Cerebellar nuclear complex (tissue), 1 donor: ENCODE measurements at places on chromosomes 2 and 18.
A peak's percentile ranks its signal among the peaks of the same experiment; 100 is the strongest.

DNA sequence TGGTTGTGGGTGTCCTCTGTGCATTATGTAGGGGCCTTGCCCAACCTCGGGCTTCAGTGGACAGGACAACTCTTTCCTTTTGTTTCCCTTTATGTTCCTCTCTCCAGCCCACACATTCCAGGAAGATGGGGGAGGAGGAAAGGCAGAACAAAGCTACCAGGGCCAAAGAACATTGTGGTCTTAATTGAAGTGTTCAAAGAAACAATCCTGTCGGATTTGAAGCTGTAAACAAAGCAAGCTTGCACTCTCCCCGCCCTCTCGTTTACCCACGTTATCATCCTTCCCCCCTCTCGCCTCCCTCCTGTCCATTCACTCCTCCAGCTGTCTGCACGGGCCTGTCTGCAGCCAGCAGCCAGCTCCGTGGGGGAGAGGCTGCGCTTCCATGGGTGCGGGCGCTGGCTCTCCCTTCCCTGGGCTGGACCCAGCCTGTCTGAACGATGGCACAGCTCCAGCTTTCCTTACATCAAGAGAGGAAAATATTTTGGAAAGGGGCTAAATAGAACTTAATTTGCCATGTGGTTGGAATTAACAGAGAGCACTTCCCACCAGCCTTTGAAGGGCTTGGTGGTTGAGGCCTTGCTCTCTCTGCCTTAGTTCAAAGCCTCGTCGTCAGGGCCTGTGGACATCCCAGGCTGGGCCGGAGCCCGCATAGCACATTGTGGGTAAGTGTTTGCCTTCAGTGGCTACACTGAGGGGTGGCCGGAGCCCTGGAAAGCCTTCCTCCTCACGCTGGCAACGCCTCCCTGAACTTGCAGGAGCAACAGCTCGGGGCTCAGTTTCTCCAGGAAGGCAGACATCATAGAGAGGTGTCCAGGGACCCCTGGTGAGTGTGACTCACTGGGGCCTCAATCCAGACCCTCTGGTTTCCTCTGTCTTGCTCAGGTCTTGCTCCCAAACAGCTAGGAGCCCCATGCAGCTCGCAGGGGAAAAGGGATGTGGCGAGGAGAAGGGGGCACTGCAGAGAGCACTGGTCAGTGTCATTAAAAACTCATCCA is 60.6 kb upstream of the HS6ST1 start:
- DNase-seq: no peak

GRCh38 chr18:49500201-49500921 is 13.3 kb upstream of the C18orf32 start:
- DNase-seq: no peak

- no peak for DNase-seq
Observed at GRCh38 chr18:63552581-63552980, 10.4 kb downstream of the SERPINB12 start.

- DNase-seq: peak; percentile 24
Observed at GRCh38 chr18:23586249-23587196, at the start of gene NPC1. Gene NPC1, minus strand, starts transcription at chr18:23586506. Its CDS starts 163 bp downstream, at chr18:23586343.

- DNase-seq: no peak
Observed at GRCh38 chr2:43714164-43714563, 37.9 kb upstream of the C1GALT1C1L start.

DNA sequence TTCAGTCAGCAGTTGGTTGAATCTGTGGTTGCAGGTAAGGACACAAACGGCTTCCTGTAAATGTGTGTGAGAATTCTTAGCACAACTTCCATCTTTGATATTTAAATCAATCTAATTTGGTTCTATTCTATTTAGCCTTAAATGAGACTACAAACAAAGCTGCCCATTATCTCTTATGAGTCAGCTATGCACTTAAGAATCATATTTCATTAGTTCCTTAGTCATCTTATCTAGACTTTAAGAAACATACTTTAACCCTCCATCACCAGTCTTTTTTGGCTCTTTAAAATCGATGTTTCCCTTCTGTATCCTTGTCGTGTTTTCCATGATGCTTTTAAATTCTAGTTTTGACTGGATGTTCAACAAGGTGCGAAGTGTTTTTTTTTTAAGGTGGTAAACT is 114.4 kb upstream of the TMEM200C start:
- no peak for DNase-seq

DNA sequence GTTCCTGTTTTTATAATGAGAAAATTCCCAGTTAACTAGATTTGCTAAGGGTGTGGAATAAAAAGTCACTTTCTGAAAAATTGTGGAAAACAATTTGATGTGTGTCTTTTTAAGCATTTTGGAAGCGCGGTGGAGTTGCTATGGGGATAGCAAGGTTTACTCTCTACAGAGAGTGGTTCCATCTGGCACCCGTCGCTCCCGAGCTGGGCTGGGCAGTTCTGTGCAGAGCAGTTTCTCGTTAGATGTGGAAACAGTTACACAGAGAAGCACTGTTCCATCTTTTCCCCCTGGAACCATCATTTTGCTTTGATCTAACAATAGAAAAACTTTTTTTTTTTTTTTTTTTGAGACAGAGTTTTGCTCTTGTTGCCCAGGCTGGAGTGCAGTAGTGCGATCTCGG is 17.4 kb downstream of the LDLRAD4 start:
- peak; percentile 66 for DNase-seq

GRCh38 chr18:64210401-64210949 is 61.6 kb upstream of the LINC00305 start:
- DNase-seq: no peak

DNA sequence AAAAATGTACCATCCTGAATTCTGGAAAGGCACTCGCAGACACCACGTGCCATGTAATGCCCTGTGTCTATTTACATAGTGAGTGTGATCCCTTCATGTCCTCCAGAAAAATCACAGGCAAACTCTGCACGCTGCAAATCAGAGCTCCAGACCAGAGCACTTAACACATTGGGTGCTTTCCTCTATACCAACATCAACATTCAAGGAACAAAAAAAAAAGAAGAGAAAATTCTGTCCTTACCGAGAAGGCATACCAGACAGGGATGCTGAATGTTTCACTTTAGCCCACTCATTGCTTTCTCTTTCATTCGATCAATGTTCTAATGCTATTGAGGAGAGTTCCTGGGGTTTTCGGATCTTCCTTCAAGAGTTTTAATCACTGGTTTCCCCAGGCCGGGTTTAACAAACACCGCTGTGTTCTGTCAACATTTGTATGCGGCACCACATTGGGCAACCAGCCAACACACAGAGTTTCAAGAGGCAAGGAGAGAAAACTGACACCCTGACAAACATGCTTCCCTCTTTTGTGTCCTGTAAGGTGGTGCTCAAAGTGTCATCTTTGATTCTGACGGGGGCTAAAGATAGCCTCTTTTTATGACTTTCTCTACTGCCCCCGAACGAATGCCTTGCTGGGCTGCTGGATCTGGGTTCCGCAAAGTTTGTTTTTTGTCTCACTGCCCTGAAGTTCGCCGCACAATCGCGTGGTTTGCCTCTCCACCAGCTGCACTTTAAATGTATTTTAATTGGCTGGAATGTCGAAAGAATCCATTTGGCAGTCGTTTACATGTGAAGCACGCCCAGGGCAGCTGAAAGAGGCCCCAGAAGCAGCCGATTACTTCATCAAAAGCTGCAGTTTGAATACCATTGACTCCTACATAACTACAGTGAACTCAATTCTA is 106.4 kb upstream of the NCKAP5 start:
- DNase-seq: no peak

DNA sequence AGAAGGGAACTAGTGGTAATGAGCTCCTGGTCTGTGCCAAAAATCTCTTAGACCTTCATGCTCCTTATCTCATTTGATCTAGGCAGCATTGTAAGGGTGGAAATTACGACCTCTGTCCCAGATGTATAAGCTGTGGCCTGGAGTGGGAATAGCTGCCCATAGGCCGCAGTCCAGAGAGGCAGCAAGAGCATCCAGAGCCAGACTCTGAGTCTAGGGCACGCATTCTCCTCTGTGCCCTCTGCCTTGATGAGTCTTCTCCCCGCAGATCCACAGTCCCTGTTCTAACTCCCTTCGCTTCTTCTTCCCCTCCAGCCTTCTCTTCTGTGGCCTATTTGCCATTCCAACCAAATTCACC is 304.6 kb downstream of the MYCN start:
- DNase-seq: no peak

GRCh38 chr2:60116161-60116875 is 437.1 kb downstream of the BCL11A start:
- no peak for DNase-seq

DNA sequence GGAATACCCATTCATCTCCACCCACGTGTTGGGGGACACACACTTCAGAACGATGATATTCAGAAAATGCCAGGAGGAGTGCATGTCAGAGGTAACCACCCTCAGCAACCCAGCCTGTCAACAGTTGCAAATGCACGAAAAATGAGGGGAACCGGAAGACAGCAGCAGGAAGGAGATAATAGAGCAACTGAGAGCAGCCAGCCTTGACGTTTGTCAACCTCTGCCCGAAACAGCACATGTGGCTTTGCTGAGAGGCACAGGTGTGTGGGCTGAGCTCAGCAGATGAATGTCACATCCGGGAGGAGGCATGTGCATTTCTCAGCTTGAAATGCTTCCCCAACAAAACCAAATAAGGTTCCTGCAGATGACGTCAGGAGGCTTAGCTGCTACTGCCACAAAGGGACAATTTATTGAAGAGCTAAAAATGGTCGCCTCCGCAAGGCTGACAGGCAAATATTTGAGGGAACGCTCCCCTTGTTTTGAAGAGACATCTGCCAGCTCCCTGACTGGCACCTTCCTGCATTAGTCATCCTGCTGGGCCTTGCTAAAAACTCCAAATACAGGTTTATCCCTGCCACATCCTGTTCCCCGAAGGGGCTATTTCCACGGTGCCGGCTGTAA is 419.0 kb downstream of the NBAS start:
- DNase-seq: no peak

- DNase-seq: no peak
Observed at GRCh38 chr2:73307720-73308119, 14.4 kb upstream of the EGR4 start.

GRCh38 chr2:90207454-90208058 is 1516.1 kb downstream of the RPIA start:
- no peak for DNase-seq

DNA sequence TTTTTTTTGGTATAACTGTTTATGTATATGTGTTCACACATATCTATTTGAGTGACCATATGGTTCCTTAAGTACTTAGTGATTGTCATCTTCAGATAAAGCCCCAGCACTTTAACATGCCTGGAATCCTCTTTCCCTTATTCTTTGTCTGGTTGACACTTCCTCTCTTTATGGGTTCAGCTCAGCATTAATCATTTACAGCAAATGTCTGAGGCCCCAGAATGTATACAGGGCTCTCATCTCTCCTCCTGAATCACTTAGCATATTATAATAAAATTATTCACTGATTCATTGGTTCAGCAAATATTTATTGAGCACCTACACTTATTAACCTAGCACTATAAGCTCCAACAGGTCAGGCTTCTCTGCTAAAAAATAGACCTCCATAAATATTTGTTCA is 43.5 kb upstream of the CD28 start:
- no peak for DNase-seq

- DNase-seq: no peak
Observed at GRCh38 chr18:53402670-53403069, 821.8 kb downstream of the MBD2 start.

DNA sequence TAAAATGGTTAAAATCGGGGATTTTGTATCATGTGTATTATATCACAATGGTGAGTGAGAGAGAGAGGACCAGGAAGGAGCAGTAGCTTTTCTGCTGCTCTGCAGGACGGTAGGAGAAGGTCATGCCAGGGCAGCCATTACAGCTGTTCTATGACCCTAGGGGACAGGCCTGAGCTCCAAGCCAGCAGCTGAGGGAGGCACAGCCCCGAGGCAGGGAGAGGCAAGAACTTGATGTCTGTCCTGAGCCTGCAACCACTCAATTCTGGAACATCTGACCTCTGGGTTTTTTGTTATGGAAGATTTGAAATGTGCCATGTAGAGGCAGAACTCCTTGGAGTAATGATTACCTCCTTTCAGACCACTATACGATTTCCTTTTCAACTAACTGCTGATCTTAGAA is 135.8 kb upstream of the SH3BP4 start:
- DNase-seq: no peak
